ENCODE measurements at places on chromosomes 6 and 20. TPM values are rescaled to one million over a fixed set of nuclear protein-coding genes. Genes with fewer than 3 reads are reported as not detected.

The VWA7 gene
- total RNA-seq: 0.39 TPM

The VIP gene
- 1.3 TPM for total RNA-seq

The UBD gene
- 0.63 TPM for total RNA-seq

The COL21A1 gene
- 26.9 TPM for total RNA-seq

The TSBP1 gene
- not detected for total RNA-seq

GRCh38 chr6:16633465-16633864 lies 127.8 kb downstream of the ATXN1 start:
- no peak overlapping the region for H3K27ac ChIP-seq
- H3K27me3 ChIP-seq: no peaks in the 10 kb centered on the region
- H3K36me3 ChIP-seq: peaks cover 3% of the 10 kb centered on the region
- H3K4me1 ChIP-seq: no peaks in the 10 kb centered on the region

DNA sequence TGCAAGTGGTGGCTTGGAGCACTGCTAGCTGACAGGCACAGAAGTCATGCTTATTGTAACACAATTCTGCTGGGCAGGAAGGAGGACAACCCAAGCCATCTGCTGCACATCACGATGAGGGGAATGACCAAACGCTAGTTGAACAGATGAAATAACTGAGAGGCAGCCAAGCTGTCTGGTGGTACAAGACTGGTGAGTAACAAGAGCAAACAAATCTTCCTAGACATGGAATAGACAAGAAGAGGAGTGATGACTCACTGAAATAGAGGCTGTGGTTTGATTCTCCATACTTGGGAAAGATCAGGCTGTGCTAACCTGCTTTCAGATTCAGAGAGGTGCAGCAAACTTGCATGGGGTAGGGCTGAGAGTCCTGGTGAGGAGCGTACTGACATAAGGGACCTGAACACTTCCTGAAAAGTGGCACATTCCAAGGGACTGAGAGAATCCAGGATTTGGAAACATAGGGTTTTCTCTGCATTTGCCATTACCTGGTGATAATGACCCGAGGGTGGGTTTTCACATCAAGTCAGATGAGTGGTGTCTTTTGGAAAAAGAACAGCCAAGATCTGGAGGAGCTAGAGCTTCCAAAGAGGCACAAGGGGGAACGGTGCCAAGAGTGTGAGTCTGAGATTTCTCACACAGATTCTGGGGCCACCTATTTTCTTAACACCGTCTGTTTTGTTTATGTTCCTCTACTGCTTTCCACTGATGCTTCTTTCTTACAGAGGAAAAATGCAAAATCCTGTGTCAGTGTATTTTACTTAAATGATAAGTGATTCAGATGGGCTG lies 60.0 kb downstream of the PRL start:
- H3K4me3 ChIP-seq: no peak overlapping the region
- no peak overlapping the region for H3K27ac ChIP-seq
- H3K27me3 ChIP-seq: no peaks in the 10 kb centered on the region
- H3K36me3 ChIP-seq: no peaks in the 10 kb centered on the region
- DNase-seq: no peak
- peaks cover 7% of the 10 kb centered on the region for H3K4me1 ChIP-seq

DNA sequence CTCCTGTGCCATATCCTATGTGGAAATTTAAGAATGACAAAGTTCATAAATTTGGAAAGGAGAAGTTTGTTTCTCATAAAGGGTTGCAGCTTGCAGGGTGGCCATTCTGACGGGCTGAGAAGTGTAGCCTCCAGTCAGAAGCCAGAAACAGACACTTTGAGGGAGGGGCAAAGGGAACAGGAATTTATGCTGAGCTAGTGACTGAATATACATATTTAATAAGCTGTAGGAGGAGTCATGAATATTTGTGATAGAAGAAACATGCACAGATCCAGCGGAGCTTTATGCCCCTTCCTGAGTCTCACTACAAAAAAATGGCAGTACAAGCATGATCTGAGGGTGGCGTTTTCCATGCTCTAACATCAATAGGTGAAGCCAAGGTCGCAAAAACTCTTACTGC lies 798.3 kb downstream of the KIF16B start:
- H3K27ac ChIP-seq: no peak overlapping the region
- no peaks in the 10 kb centered on the region for H3K36me3 ChIP-seq
- H3K27me3 ChIP-seq: no peaks in the 10 kb centered on the region
- DNase-seq: no peak
- no peak overlapping the region for H3K4me3 ChIP-seq

DNA sequence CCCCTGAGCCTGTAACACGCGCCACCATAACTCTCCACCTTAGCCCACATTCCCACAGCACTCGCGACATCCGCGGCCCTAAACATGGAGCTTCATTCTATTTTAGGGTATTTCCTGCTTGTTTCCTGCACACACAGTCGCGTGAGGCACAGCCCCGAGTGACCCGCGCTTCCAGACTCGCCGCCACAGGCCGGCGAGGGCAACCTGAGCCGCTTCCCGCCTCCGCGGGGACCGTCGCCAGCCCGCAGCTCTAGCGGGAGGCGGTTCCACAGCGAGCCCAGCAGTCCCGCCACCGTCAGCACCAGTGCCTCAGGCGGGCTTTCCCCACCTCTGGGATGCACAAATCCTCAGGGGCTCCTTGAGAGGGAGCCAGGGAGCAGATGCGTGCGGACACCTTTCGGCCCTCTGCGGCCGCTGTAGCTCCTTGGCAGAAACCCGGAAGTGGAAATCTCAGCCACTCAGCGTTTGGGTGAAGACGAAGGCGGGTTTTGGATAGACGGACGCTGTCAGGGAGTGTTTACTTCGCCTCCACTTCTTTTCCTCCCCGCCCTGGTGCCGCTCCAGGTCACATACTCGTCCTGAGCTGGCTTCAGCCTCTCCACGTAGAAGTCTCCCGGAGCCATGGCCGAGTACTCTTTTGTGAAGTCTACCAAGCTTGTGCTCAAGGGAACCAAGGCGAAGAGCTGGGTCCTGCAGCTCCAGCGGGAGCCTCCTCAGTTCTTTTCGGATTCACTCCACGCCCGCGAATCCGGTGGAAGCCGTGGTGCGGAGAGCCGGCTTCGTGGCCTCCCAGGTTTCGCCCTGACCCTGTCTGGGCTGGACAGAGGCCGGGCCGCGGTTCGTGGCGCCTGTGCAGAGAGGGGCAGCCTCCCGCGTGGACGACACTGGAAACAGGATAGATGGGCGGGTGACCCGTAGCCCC lies 2177.4 kb upstream of the DEFB115 start:
- no peak overlapping the region for H3K4me3 ChIP-seq
- no peak overlapping the region for H3K27ac ChIP-seq
- DNase-seq: peak; percentile 38
- no peaks in the 10 kb centered on the region for H3K27me3 ChIP-seq
- no peaks in the 10 kb centered on the region for H3K4me1 ChIP-seq
- no peaks in the 10 kb centered on the region for H3K36me3 ChIP-seq

DNA sequence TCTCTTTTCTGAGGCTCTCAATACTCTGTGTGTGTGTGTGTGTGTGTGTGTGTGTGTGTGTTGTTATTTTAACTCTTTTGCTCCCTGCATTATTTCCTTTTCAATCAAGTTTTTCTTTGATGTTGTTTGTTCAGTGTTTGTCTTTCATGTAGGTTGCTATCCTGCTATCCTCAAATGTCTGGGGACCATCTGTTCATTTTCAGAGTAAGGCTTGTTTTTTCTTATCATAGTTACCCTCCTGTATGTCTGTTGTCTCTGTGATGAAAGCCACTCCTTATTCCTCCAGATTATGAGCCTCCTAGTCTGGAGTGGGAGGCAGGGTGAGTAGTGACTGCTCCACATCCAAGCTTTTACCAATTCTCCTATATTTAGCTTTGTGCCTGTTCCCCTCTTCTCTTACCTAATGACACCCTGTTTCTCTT lies 9.2 kb downstream of the ENPP3 start:
- H3K27me3 ChIP-seq: no peaks in the 10 kb centered on the region
- no peak overlapping the region for H3K4me3 ChIP-seq
- no peak overlapping the region for H3K27ac ChIP-seq
- H3K4me1 ChIP-seq: no peaks in the 10 kb centered on the region
- no peak for DNase-seq
- H3K36me3 ChIP-seq: peaks cover 4% of the 10 kb centered on the region

DNA sequence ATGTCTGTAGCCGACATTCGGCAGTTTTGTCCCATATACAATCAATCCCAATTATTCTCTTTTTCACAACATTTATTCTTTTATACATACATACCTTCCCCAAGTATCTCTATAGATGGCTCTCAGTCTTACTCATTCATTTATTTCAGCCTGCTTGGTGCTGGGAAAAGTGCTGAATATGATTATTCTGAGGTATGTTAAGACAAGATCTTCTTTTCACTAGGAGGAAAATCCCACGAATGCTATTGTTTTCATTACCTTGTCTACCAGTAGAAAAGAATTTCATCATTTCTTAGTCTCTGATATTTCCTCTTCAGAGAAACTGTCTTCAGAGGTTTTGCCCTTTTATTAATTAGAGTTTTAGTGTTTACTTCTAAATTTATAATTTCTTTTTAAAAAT lies 13.7 kb upstream of the BPIFA3 start:
- no peaks in the 10 kb centered on the region for H3K27me3 ChIP-seq
- no peaks in the 10 kb centered on the region for H3K36me3 ChIP-seq
- DNase-seq: no peak
- H3K27ac ChIP-seq: no peak overlapping the region
- no peaks in the 10 kb centered on the region for H3K4me1 ChIP-seq

- peak overlapping the region; percentile 28 for H3K4me3 ChIP-seq
- no peaks in the 10 kb centered on the region for H3K36me3 ChIP-seq
- H3K4me1 ChIP-seq: peaks cover 33% of the 10 kb centered on the region
- no peak for DNase-seq
Observed at GRCh38 chr20:17225851-17226409, 910 bp upstream of the PCSK2 start.

GRCh38 chr20:4401601-4402000 lies 320.1 kb upstream of the PRND start:
- no peaks in the 10 kb centered on the region for H3K4me1 ChIP-seq
- H3K27ac ChIP-seq: no peak overlapping the region
- no peak overlapping the region for H3K4me3 ChIP-seq
- no peaks in the 10 kb centered on the region for H3K27me3 ChIP-seq

DNA sequence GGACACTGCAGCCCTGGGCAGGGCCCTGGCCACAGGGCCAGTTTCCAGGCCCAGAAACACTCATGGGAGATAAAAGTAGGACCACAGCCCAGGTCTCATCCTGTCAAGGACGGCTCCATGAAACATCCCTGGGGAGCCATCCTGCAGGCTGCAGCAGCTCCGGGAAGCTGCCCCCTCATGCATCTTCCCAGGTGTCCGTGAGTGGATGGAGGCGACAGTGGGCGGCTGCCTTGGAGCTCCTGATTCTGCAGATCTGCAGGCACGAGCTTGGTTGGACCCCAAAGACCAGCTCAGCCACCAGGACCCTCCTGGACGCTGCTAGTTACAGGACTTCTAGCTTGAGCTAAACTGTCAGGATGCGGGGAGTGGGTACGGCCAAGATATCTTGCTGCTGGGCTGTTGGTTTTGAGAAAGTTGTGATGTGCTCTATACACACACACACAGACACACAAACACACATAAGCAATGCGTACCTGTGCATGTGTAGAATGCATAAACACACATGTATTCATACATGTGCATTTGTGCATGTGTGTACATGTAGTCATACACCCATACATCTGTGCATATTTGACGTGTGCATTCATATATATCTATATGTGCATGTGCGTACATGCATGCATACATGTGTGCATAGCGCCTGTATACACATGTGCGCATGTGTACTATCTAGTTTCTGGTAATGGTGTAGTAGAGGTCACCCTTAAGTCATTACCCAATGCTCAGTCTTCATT lies 297.8 kb downstream of the TAF4 start:
- no peaks in the 10 kb centered on the region for H3K27me3 ChIP-seq
- H3K36me3 ChIP-seq: no peaks in the 10 kb centered on the region
- DNase-seq: no peak

GRCh38 chr6:161946461-161946860 lies 672.6 kb upstream of the AGPAT4 start:
- H3K4me3 ChIP-seq: no peak overlapping the region
- no peaks in the 10 kb centered on the region for H3K36me3 ChIP-seq
- H3K27ac ChIP-seq: no peak overlapping the region
- no peak for DNase-seq
- H3K27me3 ChIP-seq: no peaks in the 10 kb centered on the region

DNA sequence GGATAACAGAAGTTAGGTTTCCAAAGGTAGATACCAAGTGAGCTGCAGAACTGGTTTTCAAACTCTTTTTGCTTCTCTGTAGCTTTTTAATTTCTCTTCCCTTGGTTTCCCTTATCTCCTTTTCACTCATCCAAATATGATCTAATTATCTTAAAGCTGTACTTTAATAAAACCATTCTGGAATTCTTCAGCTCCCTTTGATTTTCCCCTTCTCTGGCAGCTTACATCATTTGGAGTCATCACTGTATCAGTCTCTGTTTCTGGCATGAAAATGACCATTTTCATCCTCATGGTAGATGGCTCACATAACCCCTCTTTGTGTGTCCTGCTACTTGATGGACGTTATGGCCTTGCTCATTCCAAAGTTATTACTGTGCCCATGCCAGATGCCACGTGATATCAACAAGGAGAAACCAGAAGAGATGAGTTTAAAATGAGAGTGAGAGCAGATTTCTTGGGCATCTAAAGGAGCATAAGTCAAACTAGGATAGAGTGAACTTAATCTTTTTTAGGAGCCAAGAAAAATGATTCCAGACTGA lies 620.2 kb downstream of the QKI start:
- no peak overlapping the region for H3K27ac ChIP-seq
- H3K27me3 ChIP-seq: no peaks in the 10 kb centered on the region

DNA sequence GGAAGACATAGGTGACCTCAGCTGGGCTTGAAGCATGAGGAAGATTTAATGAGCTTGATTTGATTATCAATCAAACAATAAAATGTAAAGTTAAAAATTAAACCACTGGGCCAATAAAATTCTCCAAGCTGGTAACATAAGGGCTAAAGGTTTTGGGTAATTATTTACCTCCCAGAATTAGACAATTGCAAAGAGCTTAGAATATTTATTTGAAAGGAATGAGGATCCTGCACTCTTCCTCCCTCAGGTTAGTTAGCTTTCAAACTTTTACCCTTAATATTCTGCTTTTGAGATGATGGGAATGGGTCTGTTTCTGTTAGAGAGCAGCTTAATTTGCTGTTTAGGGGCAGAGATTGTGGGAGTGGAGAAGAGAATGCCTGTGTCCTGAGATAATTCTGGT lies at the start of gene SLC17A4:
SLC17A4 (plus strand) TSS at position 208 of the 400 bp plus-strand sequence. CDS start 7,221 bp downstream, outside the sequence.
- H3K27me3 ChIP-seq: no peaks in the 10 kb centered on the region
- no peak within 1 kb of the TSS for H3K4me3 ChIP-seq
- H3K4me1 ChIP-seq: no peaks in the 10 kb centered on the region
- H3K36me3 ChIP-seq: no peaks in the 10 kb centered on the region
- DNase-seq: no peak

DNA sequence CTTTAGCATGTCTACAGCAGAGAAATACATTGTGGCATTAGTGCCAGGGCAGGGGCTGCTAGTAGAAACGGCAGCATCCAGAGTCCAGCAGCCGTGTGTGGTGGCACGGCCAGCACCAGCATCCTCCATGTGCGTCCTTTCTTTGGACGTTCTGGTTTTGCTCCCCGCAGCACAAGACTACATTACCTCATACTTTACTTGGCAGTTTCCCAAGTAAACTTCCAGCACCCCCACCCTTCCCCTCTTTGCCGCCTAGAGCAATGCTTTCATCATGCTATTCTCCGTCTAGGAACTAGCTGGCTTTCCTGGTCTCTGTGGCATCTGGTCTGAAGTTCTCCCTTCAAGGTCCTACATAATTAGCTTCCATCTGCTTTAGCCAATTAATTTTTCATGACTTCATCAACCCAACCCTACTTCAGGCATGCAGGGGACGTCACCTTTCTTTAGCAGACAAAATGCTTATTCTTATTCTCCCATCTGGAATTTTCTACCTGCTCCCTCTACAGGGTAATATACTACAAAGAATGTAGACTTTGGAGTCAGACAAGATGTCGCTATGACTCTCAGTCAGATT lies 67.6 kb downstream of the BLOC1S5 start:
- no peak overlapping the region for H3K4me3 ChIP-seq
- no peaks in the 10 kb centered on the region for H3K27me3 ChIP-seq
- no peaks in the 10 kb centered on the region for H3K36me3 ChIP-seq
- no peak for DNase-seq

- no peaks in the 10 kb centered on the region for H3K4me1 ChIP-seq
- H3K4me3 ChIP-seq: no peak overlapping the region
- H3K27me3 ChIP-seq: no peaks in the 10 kb centered on the region
Observed at GRCh38 chr20:41124451-41125094, 12.8 kb upstream of the PLCG1 start.
